Peyer's patch (tissue), 4 donors: ENCODE measurements at places on chromosomes 6 and 20. TPM values are rescaled to one million over a fixed set of nuclear protein-coding genes. Genes with fewer than 3 reads are reported as not detected.

Gene RAET1E
- not detected for total RNA-seq

Gene SLC22A7
- not detected for total RNA-seq

Gene WFDC2
- total RNA-seq: 2.1 TPM

Gene RHAG
- not detected for total RNA-seq

Gene VWA7
- not detected for total RNA-seq

Gene KIF13A
- total RNA-seq: 39.6 TPM

Gene OLIG3
- not detected for total RNA-seq

Gene SLC17A4
- total RNA-seq: 92.9 TPM

Gene SULF2
- 168 TPM for total RNA-seq

Gene MEP1A
- total RNA-seq: 16.5 TPM

DNA sequence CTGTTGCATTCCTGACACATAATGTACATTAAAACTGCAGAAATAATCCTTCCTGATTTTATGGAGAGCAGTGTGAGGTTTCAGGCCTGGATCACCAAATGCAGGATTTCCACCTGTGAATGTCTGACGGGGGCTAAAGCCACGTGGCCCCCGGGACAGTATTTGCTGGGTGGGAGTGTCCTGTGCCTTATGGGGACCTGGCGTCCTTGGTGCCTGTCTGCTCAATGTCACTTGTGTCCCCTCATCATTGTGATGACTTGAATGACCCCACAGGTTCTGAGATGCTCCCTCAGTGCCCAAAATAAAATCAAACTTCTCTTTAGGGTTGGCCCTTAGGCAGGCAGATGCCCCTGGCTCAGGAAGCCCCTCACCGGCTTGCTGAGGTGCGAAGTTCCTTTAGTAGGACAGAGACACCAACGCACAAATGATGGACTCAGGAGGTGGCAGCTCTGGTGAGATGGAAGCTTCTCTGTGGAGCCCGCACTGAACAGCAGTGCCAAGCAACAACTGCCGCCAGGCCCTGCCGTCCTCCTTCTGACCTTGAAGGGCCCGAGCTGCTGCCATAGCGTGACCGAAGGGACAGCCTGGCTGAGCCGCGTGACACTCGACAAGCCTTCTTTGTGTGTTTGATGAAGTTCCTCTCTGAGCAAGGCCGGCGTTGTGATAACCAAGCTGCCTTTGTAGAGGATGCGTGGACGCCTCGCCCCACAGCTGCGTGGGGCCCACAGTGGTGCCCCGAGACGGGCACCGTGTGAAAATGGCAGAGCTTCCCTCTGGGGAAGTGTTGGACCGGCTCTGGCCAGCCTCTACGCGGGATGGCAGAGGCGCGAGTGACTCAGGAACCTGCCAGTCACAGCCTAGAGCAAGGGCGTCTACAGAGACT, 30.9 kb downstream of the FRMD1 start:
- DNase-seq: no peak

- no peak for DNase-seq
Observed at GRCh38 chr6:25267662-25268061, 11.5 kb upstream of the CARMIL1 start.

DNA sequence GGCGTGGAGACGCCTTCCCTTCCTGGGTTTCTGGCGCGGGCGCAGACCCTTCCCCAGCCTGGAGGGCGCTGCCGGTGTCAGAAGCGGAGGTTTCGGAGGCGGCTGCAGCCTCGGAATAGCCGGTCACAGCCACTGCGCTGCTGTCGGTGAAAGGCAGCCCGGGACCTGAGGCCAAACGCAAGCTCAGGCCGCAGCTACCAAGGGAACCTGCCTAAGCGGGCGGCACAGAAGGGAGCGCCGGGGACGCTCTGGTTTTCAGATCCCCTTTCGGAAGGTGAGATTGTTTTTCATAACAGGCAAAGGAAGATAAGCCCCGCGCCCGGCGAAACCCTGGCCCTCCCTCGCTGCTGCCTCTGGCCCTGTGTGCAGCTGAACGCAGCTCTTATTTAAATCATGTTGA, 116.5 kb downstream of the FAM120B start:
- no peak for DNase-seq

GRCh38 chr20:32580970-32581838, 3.9 kb downstream of the NOL4L start:
- peak; percentile 22 for DNase-seq

DNA sequence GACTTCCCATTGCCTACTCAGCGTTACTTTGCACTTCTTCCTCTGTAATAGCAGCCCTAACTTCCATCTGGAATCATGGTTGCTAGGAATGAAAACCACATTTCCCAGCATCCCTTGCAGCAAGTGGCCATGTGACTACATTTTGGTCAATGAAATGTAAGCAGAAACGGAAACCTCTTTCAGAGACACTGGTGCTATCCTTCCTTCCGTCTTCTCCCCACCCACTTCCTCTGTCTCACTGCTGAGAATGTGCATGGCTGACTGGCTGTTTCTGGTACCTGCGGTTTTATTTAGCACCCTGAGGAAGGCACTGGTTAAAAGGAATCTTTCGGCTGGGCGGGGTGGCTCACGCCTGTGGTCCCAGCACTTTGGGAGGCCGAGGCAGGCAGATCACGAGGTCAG, 107.4 kb downstream of the SCML4 start:
- DNase-seq: peak; percentile 82

- no peak for DNase-seq
Observed at GRCh38 chr6:10201606-10202510, 213.0 kb downstream of the TFAP2A start.

DNA sequence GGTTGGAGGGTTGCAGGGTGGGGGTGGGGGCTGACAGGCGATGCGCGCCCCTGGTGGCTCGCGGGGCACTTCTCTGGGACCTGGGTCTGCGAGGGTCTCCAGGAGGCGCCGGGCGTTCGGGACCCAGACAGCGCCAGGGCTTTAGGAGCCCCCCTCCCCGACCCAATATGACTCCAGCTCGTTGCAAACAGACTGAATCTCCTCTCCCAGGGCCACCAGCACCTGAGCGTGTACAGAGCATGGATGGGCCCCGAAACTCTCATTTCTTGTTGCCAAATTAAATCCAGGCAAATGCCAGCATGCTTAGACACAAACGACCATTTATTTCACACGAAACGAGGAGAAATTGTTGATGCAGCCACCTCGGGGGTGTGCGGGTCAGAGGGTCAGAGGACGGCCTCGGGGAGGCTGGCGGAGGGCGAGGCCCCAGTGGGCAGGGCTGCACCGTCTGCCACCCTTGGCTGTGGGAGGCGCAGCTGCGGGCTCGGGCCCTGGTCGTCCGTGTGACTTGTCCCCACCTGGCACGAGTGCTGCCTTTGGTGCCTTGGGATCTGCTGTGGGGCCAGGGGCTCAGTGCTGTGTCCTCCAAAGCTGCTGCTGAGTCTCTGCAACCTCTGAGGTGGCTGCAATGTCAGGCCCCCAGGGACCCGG, 20.9 kb upstream of the GATA5 start:
- DNase-seq: no peak

GRCh38 chr6:44255105-44255808, 2.1 kb downstream of the SLC35B2 start:
- no peak for DNase-seq

DNA sequence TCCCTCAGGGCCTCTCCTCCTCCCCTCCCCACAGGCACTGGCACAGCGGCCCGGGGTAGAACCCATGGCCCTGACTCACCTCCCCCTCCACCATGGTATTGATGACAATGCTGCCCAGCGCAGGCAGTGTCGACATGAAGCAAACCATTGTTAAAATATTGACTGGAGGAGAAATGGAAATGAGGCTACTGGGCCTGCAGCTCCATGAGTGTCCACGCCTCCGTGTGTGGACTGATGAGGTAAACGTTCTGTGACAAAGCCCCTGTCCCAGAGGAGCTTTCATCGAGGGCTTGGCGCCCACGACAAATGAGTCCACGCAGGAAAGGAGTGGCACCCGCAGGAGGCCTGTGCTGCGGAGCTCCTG, 402.7 kb downstream of the TAF4 start:
- no peak for DNase-seq

- DNase-seq: no peak
Observed at GRCh38 chr6:154267508-154268106, 89.0 kb downstream of the IPCEF1 start.

DNA sequence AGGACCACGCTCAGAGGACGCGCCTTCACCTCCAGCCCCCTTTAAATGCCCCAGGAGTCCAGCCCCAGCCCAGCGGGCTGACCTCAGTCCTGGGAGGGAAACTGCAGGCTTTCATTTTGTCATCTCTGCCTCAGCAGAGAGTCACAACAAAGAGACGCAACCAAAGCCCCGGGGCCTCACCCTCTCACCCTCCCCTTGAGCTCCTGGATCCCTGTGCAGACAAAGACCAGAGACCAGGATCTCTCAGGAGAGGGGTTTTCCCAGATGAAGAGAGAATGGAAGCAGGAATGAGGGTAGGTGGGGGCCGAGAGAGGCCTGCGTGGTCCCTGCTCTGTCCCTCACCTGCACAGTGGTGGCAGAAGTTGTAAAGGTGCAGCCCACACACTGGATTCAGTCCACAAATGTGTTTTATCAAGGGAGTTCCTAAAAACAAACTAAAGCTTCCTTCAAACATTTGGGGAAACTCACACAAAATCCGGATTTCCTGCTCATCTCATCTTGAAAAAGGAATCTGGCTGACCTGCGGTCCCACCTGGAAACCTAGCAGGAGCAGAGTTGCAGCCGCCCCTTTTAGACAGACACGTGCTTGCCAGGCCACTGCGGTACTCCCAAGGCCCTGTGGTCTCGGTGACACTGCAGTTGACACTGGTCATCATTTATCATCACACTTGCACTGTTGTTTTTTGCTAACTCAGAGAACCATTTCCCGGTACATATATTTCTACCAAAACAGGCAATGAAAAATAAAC, 27.1 kb downstream of the PTGIS start:
- DNase-seq: no peak

GRCh38 chr6:12595161-12595811, 121.3 kb upstream of the PHACTR1 start:
- DNase-seq: peak; percentile 62

- no peak for DNase-seq
Observed at GRCh38 chr6:162576016-162576415, 151.6 kb downstream of the PRKN start.

- DNase-seq: no peak
Observed at GRCh38 chr20:25293507-25293906, 45.6 kb downstream of the PYGB start.

DNA sequence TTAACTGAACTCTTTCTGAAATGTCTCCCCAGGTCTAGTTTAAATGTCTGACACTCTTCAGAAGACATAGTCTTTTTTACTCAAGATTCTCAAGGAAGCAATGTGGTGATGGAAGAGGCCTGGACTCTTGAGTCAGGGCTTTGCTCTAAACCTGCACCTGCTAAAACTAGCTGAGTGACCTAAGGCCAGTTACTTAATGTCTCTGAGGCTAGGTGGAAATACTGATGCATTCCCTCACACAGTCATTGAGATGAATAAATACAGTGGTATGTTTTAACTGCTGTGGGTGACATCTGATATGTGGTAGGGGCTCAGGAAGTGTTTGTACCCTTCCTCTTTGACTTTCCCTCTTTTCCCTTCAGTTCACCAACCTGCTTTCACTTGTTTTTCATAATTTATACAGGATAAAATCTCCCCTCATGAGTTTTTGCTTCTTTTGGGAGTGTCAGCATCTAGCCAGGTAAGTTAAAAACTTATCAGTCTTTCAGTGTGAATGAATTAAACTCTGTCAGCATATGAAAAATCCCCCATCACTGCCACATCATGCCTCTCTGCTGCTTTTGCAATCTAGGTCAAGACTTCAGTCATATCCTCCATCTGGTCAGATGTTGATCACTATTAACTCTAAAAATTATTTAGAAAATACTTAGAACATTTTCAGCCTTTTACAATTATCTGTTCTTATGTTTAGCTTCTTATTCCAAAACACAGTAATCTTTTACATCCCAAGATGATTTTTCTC, 178.7 kb upstream of the TNFAIP3 start:
- DNase-seq: no peak

DNA sequence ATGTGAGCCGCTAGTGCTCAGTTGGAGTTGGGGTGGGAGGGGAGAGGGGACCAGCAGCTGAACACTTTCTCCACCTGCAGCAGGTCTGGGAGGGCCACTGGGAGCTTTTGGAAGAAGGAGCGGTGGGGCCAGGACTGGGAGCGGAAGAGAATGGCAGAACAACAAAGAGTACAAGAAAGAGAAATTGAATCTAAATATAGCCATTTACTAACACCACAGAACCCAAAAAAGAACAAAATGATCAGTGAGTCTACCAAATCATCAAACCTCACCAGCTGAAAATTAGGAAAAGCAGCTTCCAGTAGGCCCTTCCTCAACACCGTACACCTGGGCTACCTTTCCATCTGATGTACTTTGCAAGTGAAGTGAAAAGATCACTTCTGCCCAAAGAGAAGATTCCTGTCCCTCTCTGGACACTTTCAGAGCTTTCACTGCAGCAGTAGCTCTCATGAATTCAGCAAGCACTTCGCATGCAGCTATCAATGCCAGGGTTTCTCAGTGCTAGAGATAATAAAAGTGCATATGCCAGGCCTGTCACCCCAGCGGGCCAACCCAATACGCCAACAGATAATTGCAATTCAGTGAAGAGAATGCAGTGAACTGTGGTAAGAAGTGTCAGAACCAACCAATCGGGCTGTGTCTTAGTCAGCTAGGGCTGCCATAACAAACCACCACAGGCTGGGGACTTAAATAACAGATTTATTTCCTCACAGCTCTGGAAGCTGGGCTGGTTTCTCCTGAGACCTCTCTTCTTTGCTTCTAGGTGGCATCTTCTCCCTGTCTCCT, 597 bp downstream of the LY86 start:
- DNase-seq: peak; percentile 58

- DNase-seq: no peak
Observed at GRCh38 chr20:21182832-21183563, 57.1 kb downstream of the KIZ start.

GRCh38 chr6:89522778-89523177, 89.8 kb downstream of the ANKRD6 start:
- DNase-seq: no peak

GRCh38 chr6:38671885-38672467, 31.0 kb downstream of the GLO1 start:
- peak; percentile 55 for DNase-seq

DNA sequence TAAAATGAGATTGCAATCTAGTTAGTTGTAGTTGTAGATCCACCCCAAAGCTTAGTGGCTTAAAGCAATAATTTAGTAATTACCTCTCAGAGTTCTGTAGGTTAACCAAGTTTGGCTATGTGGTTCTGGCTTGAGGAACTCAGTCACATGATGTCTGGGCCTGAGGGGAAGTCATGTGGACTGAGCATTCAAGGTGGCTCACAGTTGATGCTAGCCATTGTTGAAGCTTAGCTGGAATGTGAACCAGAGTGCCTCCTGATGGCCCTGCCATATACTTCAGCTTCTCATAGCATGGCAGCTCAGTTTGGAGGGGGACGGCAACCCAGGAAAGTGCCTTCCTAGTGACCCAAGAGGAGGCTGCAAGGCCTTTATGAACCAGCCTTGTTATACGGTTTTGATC, 263.2 kb upstream of the RNF217 start:
- DNase-seq: no peak

DNA sequence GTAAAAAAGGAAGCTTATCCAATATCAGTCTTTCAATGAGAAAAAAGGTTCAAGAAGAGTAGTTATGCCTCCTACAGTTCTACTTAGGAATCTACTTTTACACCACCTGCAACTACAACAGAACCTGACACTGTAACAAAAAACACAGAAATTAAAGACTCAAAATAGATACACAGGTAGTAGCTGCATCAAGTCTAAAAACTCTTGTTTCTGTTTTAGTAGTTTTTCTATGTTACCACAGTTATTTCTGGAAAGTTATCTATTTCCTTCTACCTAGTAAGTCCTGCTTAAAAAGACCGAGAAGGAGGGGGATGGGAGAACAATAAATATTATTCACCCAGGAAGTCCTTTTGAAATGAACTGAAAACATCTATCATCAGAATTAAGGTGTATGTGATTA, 52.5 kb downstream of the ATG5 start:
- DNase-seq: no peak

- DNase-seq: no peak
Observed at GRCh38 chr6:151164383-151164782, 75.4 kb upstream of the AKAP12 start.
